ENCODE measurements at places on chromosomes 2 and 18.

GRCh38 chr2:71858071-71858470 is 289.6 kb downstream of the CYP26B1 start:
- no peak for DNase-seq

GRCh38 chr2:163182764-163183354 is 344.3 kb upstream of the KCNH7 start:
- no peak for DNase-seq

GRCh38 chr2:31223026-31223425 is 5.7 kb upstream of the CAPN14 start:
- DNase-seq, result no peak

- no peak for DNase-seq
Observed at GRCh38 chr2:184452907-184453306, 145.4 kb upstream of the ZNF804A start.

DNA sequence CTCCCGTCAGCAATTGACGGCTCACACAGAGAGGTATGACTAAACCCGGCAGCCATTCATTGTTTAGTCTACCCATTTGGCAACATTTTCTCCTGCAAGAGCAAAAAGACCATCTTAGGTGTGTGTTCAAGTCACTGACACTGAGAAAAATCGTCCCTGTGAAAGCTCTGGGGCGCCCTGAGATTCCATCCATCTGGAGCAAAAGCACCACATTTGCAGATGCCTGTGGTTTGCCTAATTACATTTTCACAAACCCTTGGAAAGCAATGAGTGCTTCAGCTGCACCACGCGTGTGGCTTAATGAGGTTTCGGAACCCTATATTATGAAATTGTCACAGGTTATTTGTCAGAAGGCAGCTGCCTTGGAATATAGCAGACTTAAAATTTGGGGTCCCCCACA is 110.7 kb upstream of the PTPRM start:
- no peak for DNase-seq

DNA sequence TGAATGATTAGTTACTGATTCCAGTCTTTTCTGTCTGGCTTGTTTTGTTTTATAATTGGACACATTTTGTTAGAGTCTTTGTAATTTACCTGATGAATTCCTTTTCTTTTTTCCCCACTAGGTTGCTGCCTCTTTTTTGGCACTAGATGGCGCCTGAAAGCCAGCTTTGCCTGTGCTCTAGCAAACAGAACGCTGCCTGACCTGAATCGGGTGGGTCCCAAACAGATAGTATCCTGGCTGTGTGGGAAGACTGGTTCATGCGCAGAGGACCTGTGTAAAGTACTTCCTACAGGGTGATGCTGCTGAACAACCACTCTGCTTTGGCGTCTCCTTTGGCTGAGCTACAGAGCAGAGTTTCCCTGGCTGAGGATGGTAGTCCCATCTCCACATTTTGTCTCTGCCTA is 288.2 kb downstream of the IKZF2 start:
- DNase-seq, result peak; percentile 33

GRCh38 chr18:369224-370015 is 101.6 kb upstream of the THOC1 start:
- DNase-seq, result no peak

DNA sequence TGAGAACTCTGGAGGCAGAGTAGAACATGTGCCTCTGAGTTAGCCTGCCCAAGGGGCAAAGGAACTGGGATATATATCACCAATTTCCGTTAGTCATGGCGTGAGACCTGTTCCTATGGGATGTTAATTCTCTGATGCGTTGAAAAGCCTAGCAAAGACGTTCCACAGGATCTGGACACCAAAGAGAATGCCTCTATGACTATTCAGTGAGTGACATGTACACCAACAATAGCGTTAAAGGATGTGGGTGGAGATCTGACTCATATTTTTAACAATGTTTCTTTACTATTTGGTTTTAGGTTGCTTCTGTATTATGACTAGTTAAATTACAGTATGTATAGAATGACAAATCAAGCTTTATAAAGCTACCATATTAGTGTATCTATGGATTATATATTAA is 320.9 kb upstream of the MC4R start:
- no peak for DNase-seq
